Testis (tissue), 5 donors: ENCODE measurements at places on chromosomes 6 and 20.

GRCh38 chr6:85015396-85015990 is 251.1 kb upstream of the TBX18 start:
- peak; percentile 73 for DNase-seq

DNA sequence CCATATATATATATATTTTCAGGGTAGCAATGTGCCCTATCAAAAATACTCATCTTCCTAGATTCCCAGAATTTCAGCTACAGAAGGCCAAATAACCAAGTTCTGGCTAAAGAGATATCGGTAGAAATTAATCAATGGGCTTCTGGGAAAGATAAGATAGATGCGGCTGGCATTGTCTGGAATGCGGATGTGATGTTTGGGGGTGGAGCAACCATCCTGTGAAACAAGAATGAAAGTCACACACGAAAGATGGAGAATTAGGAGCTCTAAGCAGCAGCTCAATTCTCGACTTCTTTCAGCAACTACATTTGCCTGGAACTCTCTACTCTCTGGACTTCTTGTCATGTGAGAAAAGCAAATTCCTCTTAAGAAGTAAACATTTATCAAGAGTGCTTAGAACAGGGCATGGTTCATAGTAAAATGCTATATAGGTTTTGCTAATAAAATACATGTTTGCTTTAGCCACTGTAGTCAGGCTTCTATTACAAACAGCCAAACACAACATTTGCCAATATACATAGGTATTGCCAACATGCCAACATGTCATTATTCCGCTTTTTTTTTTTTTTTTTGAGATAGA is 90.8 kb downstream of the CLIC5 start:
- DNase-seq, result no peak

- DNase-seq, result no peak
Measured at GRCh38 chr6:76803038-76803580, 660.2 kb downstream of the HTR1B start.

DNA sequence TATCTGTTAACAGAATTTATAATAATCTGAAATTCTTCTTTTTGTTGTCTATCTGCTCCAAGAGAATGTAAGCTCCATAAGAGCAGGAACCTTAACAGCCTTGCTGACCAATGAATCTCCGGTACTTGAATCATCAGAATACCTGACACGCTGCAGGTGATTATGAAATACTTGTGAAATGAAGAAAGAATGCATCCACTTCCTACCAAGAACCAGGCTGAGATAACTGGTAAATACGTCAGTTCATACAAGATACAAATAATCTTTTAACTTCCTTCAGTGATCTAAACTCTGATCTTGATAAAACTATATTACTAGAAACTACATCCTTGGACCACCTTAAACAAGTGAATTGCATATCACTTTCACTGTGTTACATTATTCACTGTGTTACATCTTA is 116.2 kb downstream of the MAP3K5 start:
- DNase-seq, result no peak

GRCh38 chr6:16291739-16292138 is 53.4 kb downstream of the GMPR start:
- no peak for DNase-seq

GRCh38 chr6:29758761-29759160 is 35.5 kb downstream of the HLA-F start:
- DNase-seq, result no peak

DNA sequence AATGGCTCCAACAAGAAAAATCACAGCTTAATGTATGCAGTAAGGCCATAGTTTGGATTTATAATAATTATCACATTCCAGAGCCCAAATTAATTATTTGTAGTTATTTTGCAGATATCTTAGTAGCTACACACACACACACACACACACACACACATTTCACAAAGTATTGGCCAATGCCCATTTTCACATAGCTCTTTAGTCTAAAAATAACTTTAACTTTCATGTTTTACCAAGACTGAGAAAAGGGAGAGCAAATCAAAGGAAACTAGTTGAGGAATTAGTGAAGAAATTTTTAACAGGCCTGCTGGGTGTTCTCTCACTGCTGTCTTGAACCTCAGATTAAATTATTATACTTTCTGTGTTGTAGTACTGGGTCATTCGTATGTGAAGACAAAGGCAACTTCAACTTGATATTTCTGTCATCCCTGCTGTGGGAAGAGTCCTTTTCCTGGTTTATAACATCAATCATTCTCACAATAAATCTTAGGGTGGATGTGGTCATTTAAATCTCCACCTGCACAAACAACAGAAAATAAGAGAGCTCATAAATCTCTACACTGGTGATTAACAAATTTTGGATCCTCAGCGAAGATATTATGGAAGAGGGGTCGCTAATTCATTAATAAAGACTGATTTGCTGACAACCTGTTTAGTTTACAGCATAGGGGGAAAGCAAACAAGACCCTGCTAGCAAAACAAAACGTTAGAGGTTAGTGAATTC is 1.6 kb upstream of the TCF21 start:
- no peak for DNase-seq

- DNase-seq, result no peak
Measured at GRCh38 chr20:48717095-48717672, 110.6 kb downstream of the PREX1 start.
